ENCODE measurements at places on chromosomes 11 and 22. TPM values are rescaled to one million over a fixed set of nuclear protein-coding genes. Genes with fewer than 3 reads are reported as not detected.

The APOA1 gene
- 3.8 TPM for total RNA-seq

DNA sequence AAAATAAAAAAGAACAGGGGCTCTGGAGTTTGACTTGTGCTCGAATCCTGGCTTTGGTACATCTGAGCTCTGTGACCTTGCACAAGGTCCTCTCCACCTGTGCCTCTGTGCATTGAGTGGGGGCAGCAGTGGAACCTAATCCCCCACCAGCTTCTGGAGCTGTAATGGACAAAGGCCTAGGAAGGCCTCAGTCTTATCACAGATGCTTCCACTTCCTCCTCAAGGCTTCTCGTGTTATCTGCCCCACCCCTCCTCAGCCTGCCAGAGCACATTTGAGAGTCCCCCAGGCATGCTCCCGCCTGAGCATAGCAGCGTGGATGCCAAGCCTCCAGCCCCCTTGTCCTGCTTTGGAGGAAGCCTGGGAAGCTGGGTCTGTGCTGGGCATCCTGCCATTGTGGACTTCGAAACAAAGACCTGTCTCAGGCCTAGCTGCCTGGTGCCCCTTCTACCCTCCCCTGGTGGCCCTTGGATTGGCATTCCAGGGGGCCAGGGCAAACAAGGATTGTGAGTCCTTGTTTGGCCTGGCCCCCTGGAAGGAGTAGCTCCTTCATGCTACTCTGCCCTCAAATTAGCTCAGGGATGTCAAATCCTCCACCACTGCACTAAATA lies 15.0 kb downstream of the SLC35E4 start:
- no peak overlapping the region for H3K27ac ChIP-seq
- H3K4me1 ChIP-seq, result peaks cover 10% of the 10 kb centered on the region
- no peak for DNase-seq

- H3K27ac ChIP-seq, result no peak overlapping the region
- no peak overlapping the region for H3K4me3 ChIP-seq
- no peak for DNase-seq
- H3K27me3 ChIP-seq, result no peaks in the 10 kb centered on the region
- H3K4me1 ChIP-seq, result no peaks in the 10 kb centered on the region
These were observed 63.8 kb downstream of the IMMP1L start for GRCh38 chr11:31445621-31446020.

DNA sequence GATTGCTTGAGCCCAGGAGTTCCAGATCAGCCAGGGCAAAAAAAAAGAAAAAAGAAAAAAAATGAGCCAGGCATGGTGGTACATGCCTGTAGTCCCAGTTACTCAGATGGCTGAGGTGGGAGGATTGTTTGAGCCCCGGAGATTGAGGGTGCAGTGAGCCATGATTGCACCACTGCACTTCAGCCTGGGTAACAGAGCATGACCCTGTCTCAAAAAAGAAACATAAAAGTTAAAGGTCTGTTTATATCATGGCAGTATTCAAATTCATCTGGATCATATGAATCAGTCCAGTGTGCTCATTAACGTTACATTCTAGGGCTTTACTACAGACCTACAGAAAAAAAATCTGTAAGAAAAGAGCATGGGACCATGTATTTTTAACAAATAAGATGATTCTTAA lies 13.9 kb downstream of the HSD17B12 start:
- H3K27me3 ChIP-seq, result no peaks in the 10 kb centered on the region
- H3K4me1 ChIP-seq, result peaks cover 24% of the 10 kb centered on the region
- H3K36me3 ChIP-seq, result no peaks in the 10 kb centered on the region

- no peaks in the 10 kb centered on the region for H3K36me3 ChIP-seq
- DNase-seq, result peak; percentile 88
- no peak overlapping the region for H3K27ac ChIP-seq
- H3K4me3 ChIP-seq, result no peak overlapping the region
- H3K4me1 ChIP-seq, result no peaks in the 10 kb centered on the region
These were observed 18.2 kb downstream of the KCNJ1 start for GRCh38 chr11:128848815-128849455.

- peak overlapping the region; percentile 53 for H3K27ac ChIP-seq
- no peak for DNase-seq
- no peaks in the 10 kb centered on the region for H3K27me3 ChIP-seq
- no peaks in the 10 kb centered on the region for H3K36me3 ChIP-seq
- no peak overlapping the region for H3K4me3 ChIP-seq
- H3K4me1 ChIP-seq, result no peaks in the 10 kb centered on the region
These were observed 208.4 kb downstream of the NXPE2 start for GRCh38 chr11:114886644-114887265.

DNA sequence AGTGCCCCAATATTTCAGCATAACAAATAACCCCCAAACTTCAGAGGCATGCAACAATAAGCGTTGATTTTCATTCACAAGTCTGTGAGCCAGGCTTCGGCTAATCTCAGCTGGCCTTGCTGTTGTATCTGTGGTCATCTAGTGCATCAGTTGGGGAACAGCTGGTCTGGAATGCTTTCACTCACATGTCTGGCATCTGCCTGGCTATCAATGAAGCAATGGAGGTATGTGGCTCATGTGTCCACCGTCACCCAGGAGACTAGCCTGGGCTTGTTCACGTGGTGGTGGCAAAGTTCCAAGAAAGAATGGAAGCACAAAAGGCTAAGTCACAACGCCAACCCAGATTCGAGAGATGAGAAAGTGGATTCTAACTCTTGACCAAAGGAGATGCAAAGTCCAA lies 304.8 kb upstream of the ISX start:
- no peaks in the 10 kb centered on the region for H3K27me3 ChIP-seq
- H3K4me3 ChIP-seq, result no peak overlapping the region
- H3K4me1 ChIP-seq, result no peaks in the 10 kb centered on the region
- H3K27ac ChIP-seq, result no peak overlapping the region
- DNase-seq, result no peak

The MS4A4E gene
- total RNA-seq, result 27.2 TPM

GRCh38 chr11:116563028-116563711 lies 209.6 kb downstream of the BUD13 start:
- H3K27ac ChIP-seq, result no peak overlapping the region
- no peak overlapping the region for H3K4me3 ChIP-seq
- no peaks in the 10 kb centered on the region for H3K36me3 ChIP-seq
- peaks cover 15% of the 10 kb centered on the region for H3K4me1 ChIP-seq

DNA sequence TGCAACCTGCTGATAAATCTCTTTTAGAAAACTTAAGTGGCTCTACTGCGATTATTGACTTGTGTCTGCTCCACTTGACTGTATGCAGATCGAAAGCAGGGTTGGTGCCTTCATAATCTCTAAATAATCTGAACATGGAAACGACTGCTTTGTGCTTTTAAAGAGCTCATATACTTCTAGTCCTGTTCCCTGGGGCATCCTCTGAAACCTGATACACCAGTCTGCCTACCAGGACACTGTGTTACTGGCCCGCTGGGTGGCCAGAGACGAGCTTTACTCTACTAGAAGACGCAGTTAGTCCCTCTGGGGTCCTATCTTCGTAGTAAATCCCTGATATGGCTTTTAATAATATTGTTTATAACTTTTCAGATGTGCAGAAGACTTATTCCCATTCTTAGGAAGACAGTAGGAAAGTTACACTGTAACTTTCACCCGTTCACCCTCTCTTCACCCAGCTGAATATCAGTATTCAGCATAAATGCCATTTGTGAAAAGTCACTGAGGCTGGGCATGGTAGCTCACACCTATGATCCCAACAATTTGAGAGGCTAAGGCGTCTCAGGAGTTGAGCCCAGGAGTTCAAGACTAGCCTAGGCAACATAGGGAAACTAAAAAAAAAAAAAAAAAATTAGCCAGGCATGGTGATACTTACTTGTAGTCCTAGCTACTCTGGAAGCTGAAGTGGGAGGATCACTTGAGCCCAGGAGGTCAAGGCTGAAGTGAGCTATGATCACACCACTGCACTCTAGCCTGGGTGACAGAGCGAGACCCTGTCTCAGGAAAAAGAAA lies 9.0 kb upstream of the HTR3B start:
- no peaks in the 10 kb centered on the region for H3K27me3 ChIP-seq
- no peak overlapping the region for H3K4me3 ChIP-seq
- DNase-seq, result no peak

The CENPM gene
- 1.9 TPM for total RNA-seq

DNA sequence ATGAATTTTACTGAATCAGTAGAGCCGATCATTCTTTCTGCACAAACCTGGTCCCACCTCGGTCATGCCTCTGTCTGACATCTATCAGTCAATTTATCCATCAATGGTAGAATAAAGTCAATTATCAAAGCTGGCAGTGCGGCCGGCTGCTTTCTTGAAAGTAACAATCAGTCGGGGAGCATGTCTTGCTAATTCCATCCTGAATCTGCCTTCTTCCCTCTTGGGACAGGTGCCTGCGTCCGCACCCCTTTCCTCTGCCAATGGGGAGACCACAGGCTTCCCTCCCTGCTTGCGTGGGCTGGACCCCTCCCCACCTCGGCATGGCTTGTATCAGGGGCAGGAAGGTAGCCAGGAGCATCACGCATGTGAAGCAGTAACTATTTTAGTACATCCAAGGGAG lies 962.9 kb downstream of the BRD1 start:
- H3K4me3 ChIP-seq, result no peak overlapping the region
- DNase-seq, result no peak
- no peaks in the 10 kb centered on the region for H3K27me3 ChIP-seq
- no peaks in the 10 kb centered on the region for H3K36me3 ChIP-seq
- no peak overlapping the region for H3K27ac ChIP-seq
- no peaks in the 10 kb centered on the region for H3K4me1 ChIP-seq

DNA sequence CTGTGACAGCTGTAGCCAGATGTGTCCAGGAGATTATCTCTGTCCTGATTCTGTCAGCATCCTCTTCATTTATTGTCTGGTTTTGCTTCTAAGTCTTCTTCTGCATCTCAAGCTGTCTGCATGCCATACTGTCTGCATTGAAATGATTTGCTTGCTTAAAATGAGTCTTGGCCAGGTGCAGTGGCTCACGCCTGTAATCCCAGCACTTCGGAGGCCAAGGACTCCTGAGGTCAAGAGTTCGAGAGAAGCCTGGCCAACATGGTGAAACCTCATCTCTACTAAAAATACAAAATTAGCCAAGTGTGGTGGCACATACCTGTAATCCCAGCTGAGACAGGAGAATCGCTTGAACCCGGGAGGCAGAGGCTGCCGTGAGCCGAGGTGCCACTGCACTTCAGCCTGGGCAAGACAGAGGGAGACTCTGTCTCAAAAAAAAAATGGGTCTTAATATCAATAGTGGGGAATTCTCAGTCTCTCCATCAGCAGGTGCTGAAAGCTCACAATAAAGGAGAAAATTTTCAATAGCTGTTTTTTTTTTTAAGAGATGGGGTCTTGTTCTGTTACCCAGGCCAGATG lies 39.2 kb upstream of the AMPD3 start:
- peaks cover 13% of the 10 kb centered on the region for H3K4me1 ChIP-seq
- H3K4me3 ChIP-seq, result no peak overlapping the region
- no peaks in the 10 kb centered on the region for H3K27me3 ChIP-seq
